ENCODE measurements at places on chromosomes 7 and 10.

DNA sequence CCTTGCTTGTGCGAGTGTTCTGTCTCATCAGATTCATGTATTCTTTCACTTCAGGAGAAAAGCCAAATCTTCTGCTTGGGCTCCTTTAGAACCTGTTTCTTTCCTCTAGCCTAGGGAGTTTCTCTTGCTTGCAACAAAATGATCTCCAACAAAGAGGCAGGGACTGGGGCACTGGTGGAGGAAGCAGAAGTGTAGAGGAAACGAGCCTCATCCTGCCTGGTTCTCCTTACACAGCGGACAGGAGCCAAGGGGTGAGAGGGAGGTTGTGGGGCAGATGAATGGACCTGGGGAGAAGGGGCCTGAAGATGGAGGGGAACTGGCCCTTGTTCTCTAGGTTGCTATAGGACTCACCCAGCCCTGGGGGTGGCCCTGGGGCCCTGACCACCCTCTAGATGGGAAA, 141.1 kb downstream of the PKD1L1 start:
- DNase-seq = no peak
- H3K36me3 ChIP-seq = no peaks in the 10 kb centered on the region
- H3K4me1 ChIP-seq = no peaks in the 10 kb centered on the region

DNA sequence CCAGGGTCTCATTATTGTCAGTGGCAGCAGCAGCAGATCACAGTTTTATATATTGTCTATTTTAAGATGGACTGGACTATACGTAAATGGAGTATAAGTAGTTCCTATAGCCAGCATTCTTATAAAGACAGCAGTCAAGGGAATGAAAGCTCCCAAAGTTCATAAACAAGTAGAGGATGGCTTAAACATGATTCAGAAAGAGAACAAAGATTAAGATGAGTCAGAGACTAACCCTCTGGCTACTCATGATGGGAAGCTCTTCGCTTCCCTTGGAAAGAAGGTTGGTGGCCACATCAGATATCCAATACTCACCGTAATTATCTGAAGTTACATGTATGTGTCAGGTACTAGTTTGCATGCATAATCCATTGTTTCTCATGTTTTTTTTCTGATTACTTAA, 277.0 kb downstream of the INHBA start:
- H3K4me3 ChIP-seq = no peak overlapping the region
- no peak overlapping the region for H3K27ac ChIP-seq
- no peak for DNase-seq
- H3K4me1 ChIP-seq = no peaks in the 10 kb centered on the region

DNA sequence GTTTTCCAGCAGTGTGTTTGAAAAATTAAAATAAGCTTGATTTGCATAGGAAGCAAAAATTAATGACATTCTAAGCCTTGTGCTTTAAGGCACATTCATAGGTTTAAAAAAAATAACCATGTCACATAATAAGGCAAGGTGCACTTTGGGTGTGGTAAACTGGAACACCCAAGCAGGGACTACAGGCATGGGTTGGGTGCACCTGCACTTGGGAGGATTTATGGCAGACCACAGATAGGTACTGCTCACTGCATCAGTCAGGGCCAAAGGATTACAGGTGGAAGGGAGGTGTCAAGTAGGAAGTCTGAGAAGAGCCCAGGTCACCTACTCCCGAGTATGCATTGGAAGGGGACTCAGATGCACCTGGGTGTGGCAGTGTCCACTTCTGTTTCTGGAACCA, 753.7 kb downstream of the SUGCT start:
- H3K4me1 ChIP-seq = peaks cover 2% of the 10 kb centered on the region
- H3K27ac ChIP-seq = no peak overlapping the region
- no peak for DNase-seq
- H3K27me3 ChIP-seq = no peaks in the 10 kb centered on the region

- H3K4me3 ChIP-seq = peak overlapping the region; percentile 55
- no peaks in the 10 kb centered on the region for H3K36me3 ChIP-seq
- H3K27ac ChIP-seq = no peak overlapping the region
- peaks cover 72% of the 10 kb centered on the region for H3K27me3 ChIP-seq
- no peak for DNase-seq
Measured at GRCh38 chr7:27148031-27148755, 619 bp upstream of the HOXA6 start.

- H3K4me1 ChIP-seq = no peaks in the 10 kb centered on the region
- H3K27me3 ChIP-seq = no peaks in the 10 kb centered on the region
- H3K27ac ChIP-seq = no peak overlapping the region
- DNase-seq = no peak
Measured at GRCh38 chr10:81096558-81096957, 558.9 kb downstream of the SH2D4B start.

DNA sequence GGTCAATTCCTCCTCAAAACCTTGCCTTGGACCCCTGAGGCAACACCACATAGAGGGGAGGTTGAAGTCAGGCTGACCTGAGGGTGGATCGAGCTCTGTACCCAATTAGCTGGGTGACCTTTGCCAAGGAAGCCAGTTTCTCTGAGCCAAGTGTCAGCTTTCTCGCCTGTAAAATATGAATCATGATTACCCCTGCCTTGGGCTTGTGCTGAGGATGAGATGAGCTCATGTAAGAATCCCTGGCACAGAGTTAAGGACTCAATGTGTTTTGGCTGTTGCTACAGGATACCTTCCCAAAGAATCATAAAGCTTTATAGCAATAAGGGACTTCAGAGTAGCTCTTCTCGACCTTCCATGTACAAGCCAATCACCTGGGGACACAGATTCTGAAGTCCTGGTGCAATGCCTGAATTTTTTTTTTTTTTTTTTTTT, 43.5 kb upstream of the CACUL1 start:
- no peak for DNase-seq
- H3K27me3 ChIP-seq = peaks cover 24% of the 10 kb centered on the region
- no peaks in the 10 kb centered on the region for H3K36me3 ChIP-seq
- H3K4me3 ChIP-seq = no peak overlapping the region

- peaks cover 4% of the 10 kb centered on the region for H3K4me1 ChIP-seq
- peaks cover 1% of the 10 kb centered on the region for H3K36me3 ChIP-seq
- peak; percentile 36 for DNase-seq
- H3K27me3 ChIP-seq = peaks cover 20% of the 10 kb centered on the region
Measured at GRCh38 chr7:75638594-75639070, 100.1 kb downstream of the HIP1 start.

DNA sequence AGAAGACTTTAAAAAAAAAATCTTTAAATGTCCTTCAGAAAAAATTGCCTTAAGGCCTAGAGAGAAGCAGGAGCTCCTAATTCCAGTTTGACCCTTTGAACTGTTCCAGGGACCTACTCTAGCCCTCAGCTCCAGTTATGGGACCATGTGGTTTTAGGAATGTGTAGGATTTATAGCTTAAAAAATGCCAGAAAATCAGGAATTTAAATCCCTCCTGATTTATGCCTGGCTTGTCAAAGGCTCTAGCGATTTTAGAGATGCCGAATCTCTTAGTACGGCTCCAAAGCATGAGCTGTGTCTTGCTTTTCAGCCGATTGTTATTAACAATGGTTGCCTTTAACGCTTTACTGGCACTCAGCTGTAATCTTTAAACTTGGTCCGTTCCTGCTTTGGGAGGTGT, 130.6 kb upstream of the NPVF start:
- no peak overlapping the region for H3K27ac ChIP-seq
- peaks cover 4% of the 10 kb centered on the region for H3K27me3 ChIP-seq
- H3K4me1 ChIP-seq = peaks cover 2% of the 10 kb centered on the region
- no peaks in the 10 kb centered on the region for H3K36me3 ChIP-seq

GRCh38 chr7:4993471-4993870, 34.5 kb upstream of the MMD2 start:
- H3K27ac ChIP-seq = no peak overlapping the region
- H3K36me3 ChIP-seq = peaks cover 13% of the 10 kb centered on the region
- no peak for DNase-seq

DNA sequence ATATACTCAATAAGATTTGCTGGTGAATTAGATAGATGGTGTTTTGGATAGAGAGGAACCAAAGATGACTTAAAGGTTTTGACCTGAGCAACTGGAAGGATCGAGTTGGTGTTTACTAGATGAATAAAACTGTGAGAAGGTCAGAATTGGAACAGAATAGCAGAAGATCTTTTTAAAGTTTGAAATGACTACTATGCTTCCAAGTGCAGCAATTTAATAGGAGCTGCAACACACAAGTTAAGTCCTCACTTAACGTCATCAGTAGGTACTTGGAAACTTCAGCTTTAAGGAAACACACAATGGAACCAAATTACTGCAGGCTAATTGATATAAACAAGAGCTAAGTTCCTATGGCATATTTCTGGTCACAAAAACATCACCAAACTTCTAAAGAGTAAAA, 86.5 kb downstream of the RTKN2 start:
- no peaks in the 10 kb centered on the region for H3K27me3 ChIP-seq
- peak overlapping the region; percentile 3 for H3K4me3 ChIP-seq
- H3K4me1 ChIP-seq = peaks cover 60% of the 10 kb centered on the region
- peak overlapping the region; percentile 78 for H3K27ac ChIP-seq

GRCh38 chr7:16347066-16347826, 74.1 kb downstream of the CRPPA start:
- H3K27me3 ChIP-seq = no peaks in the 10 kb centered on the region
- no peak for DNase-seq
- H3K36me3 ChIP-seq = peaks cover 2% of the 10 kb centered on the region
- H3K4me3 ChIP-seq = no peak overlapping the region

DNA sequence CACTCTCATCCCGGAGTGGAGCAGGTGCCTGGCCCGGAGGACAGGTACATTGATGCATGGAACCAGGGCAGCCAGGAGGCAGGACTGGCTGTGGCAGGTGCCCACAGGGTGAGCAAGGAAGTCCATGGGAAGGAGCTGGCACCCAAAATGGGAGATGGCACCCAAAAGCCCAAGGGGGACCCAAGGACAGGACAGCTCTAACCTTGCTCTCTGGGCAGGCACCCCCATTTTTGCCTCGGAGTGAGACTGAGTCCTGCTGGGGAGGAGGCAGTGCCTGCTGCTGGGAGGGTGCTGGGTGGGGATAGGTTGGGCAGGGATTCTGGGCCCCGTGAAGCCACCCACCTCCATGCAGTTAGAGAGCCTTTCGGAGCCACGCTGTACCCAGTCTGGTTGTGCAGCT, 234.5 kb downstream of the TCERG1L start:
- peaks cover 8% of the 10 kb centered on the region for H3K4me1 ChIP-seq
- no peak for DNase-seq
- no peaks in the 10 kb centered on the region for H3K27me3 ChIP-seq
- no peaks in the 10 kb centered on the region for H3K36me3 ChIP-seq
- H3K27ac ChIP-seq = no peak overlapping the region

DNA sequence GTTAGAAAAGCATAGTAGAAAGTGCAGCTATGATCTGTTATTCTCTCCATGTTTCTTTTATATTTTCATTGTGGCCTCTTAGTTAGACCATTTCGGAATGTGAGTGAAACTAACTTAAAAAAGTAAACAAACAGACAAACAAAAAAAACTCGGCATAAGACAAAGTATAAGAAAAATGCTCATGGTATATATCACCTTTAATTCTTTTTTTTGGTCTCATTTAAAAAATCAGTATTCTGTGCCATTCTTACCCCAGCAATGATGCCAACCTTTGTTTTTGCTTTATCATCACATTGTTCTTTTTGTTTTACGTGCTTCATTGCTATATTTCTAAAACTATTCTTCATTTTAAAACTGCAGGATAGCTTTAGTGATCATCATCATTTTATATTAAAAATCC, 2.8 kb upstream of the TMEM229A start:
- H3K27ac ChIP-seq = no peak overlapping the region
- H3K27me3 ChIP-seq = peaks cover 42% of the 10 kb centered on the region
- H3K36me3 ChIP-seq = no peaks in the 10 kb centered on the region
- H3K4me1 ChIP-seq = peaks cover 4% of the 10 kb centered on the region

DNA sequence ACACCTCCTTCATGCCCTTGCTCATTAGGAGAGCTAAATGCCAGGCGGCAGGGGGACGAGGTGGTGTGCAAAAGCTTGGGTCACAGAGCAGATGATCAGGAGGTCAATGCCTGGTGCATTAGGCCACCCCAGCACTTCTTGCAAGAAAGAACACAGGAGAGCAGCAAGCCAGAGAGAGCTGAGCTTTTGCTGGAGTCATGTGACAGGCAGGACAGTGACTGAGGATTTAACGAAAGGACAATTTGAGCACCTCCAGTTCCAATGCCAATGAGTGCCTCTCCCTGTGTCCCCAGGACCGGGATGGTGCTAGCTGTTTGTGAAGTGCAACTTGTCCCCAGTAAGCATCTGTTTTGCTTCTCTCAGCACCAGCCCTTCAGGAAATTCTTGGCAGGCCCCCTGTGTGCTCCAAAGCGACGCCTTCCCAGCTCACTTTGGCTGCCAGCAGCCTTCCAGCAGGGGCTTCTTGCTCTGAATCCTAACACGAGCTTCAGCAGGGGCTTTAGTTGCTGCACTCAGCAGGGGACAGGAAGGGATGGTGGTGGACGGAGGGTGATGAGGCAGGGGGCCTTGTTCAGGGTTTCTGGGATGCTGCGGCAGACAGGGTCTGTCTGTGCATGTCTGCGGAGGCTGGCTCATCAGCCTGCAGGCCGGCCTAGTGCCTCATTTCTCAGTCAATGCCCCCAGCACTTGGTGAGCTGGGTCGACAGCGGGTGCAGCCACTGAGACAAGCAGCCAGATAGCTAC, 368.1 kb downstream of the RPS24 start:
- H3K27ac ChIP-seq = no peak overlapping the region
- H3K36me3 ChIP-seq = no peaks in the 10 kb centered on the region
- peaks cover 19% of the 10 kb centered on the region for H3K27me3 ChIP-seq
- DNase-seq = no peak
- no peak overlapping the region for H3K4me3 ChIP-seq

DNA sequence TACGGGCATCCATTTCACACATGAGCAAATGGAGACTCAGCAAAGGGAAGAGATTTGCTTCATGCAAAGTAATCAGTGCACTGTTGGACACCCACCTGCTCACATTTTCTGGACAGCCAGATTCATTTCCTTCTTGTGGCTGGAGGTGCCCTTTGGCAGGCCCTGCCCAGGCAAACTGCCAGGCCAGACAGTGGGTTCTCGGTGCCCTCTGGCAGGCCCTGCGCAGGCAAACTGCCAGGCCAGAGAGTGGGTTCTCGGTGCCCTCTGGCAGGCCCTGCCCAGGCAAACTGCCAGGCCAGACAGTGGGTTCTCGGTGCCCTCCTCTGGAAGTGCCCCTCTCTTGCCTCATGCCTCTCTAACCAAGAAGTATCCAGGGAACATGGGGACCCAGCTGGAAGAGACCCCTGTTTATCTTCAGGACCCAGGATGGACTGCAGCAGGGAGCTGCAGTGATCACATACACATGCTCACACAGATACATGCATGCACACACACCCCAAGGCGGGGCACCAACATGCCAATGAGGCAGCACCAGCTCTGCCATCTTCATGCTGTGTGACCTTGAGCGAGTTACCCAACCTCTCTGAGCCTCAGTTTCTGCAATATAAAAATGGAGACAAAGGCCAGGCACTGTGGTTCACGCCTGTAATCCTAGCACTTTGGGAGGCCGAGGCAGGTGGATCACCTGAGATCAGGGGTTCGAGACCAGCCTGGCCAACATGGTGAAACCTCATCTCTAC, 67.1 kb downstream of the OAT start:
- H3K27ac ChIP-seq = no peak overlapping the region
- H3K4me3 ChIP-seq = no peak overlapping the region
- no peaks in the 10 kb centered on the region for H3K36me3 ChIP-seq
- H3K4me1 ChIP-seq = peaks cover 11% of the 10 kb centered on the region

DNA sequence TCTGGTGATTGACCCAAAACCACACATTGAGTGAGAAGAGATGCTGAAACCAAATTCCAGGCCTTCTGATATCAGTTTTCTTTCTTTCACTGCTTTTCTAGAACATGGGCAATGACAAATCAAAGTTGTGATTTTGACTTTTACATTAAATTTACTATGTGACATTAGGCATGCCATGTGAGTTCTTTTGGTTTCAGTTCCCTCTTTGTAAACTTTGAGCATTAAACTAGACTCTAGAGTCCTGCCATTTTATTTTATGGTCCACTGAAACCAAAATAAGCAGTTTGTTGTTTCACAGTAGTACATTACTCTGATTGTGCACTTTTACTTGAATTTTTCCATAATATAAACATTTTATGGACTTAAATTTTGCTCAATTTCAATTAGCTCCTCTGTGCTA, 381.1 kb upstream of the SEMA3D start:
- no peak overlapping the region for H3K4me3 ChIP-seq
